CD14-positive monocyte (primary cell): ENCODE measurements at places on chromosomes 6 and 20. TPM values are rescaled to one million over a fixed set of nuclear protein-coding genes. Genes with fewer than 3 reads are reported as not detected.

DNA sequence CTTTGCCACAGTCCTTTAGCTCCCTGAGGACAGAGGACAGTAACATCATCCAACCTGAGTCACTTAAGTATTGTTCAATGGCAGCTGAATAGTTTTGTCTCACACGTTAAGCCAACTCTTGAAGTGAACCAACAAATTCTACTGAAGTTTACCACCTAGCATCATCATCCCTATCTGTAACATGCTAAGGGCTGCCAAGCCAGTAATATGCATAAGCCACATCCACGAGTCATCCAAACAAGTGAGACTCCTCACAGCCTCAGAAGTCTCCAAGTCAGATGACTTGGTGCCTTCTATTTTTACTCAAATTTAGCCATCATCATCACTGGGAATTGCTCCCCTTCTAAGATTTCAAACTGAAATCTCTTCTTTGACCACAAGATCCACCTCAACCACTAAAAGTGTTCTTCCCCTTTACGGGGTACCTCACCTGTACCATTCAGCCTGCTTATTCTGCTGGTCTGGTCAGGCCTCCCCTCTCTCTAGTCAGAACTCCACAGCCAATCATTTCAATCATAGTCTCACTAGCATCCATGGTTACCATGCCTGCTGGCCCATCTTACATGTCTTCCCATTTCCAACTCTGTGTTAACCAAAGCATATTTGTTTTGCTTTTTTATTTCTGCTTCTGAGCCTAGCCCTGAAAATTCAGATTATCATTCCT is 73.7 kb downstream of the DTNBP1 start:
- H3K27ac ChIP-seq = no peak overlapping the region
- H3K4me1 ChIP-seq = no peaks in the 10 kb centered on the region
- no peak for DNase-seq
- no peak overlapping the region for H3K4me3 ChIP-seq
- H3K36me3 ChIP-seq = no peaks in the 10 kb centered on the region

DNA sequence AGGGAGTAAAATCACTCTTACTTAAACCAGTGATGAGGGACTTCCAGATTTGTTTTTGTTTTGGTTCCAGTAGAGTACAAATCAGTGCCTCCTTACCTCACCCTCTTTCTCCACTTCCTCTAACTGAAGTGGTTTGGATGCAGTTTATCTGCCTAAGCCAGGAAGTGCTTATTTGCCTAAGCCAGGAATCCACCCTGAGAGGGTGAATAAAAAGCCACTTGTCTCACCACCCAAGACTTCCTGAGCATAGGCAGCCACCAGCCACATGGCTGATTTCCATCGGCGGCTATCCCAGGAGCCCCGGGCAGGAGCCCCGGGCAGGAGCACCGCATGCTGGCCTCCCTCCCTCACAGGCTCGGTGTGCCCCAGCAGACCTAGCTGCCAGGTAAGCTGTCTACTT is 12.0 kb downstream of the LRP11 start:
- peak; percentile 52 for DNase-seq
- H3K27me3 ChIP-seq = no peaks in the 10 kb centered on the region
- H3K4me1 ChIP-seq = peaks cover 21% of the 10 kb centered on the region
- no peaks in the 10 kb centered on the region for H3K36me3 ChIP-seq

DNA sequence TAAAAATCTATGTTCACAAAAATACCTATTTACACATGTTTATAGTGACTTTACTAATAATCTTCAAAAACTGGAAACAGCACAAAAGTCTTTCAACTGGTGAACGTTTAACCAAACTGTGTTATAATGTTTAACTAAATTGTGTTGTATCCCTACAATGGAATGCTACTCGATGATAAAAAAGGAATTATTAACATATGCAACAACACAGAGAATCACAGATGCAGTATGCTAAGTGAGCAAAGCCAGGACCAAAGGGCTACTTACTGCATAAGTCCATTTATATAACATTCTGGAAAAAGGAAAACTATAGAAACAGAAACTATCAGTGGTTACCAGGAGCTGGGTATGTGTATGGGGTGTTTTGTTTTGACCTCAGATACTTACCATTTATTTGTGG is 602.2 kb upstream of the BTBD3 start:
- H3K27ac ChIP-seq = no peak overlapping the region
- DNase-seq = no peak

- no peak overlapping the region for H3K27ac ChIP-seq
- DNase-seq = no peak
- no peak overlapping the region for H3K4me3 ChIP-seq
- no peaks in the 10 kb centered on the region for H3K36me3 ChIP-seq
- peaks cover 9% of the 10 kb centered on the region for H3K4me1 ChIP-seq
- H3K27me3 ChIP-seq = no peaks in the 10 kb centered on the region
Observed at GRCh38 chr6:158707120-158707820, 57.4 kb downstream of the SYTL3 start.

GRCh38 chr20:47173596-47174216 is 182.8 kb downstream of the ZMYND8 start:
- no peak overlapping the region for H3K27ac ChIP-seq
- no peak for DNase-seq
- no peak overlapping the region for H3K4me3 ChIP-seq
- H3K4me1 ChIP-seq = no peaks in the 10 kb centered on the region
- H3K27me3 ChIP-seq = no peaks in the 10 kb centered on the region

GRCh38 chr20:12592756-12593155 is 416.0 kb upstream of the SPTLC3 start:
- no peaks in the 10 kb centered on the region for H3K4me1 ChIP-seq
- H3K27ac ChIP-seq = no peak overlapping the region
- DNase-seq = no peak
- no peaks in the 10 kb centered on the region for H3K27me3 ChIP-seq
- no peak overlapping the region for H3K4me3 ChIP-seq
- no peaks in the 10 kb centered on the region for H3K36me3 ChIP-seq

DNA sequence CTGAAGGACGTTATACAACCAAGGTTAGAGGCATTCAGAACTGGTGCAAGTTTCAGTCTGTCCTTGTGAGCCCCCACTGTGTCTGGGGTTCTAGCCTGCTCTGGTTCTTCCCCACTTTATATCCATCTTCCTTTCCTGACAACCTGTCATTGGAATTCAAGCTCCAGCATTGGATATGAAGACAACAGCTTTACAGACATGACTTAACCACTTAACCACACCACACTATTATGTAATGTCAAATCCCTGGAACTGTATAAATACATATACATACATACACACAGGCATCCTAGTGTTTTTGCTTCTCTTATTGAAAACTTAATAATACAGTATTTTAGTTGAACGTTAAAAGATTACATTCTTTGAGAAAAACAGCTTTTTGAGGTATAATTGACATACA is 217.9 kb upstream of the SGK1 start:
- no peaks in the 10 kb centered on the region for H3K4me1 ChIP-seq
- H3K27me3 ChIP-seq = no peaks in the 10 kb centered on the region
- H3K4me3 ChIP-seq = no peak overlapping the region
- H3K36me3 ChIP-seq = no peaks in the 10 kb centered on the region
- DNase-seq = no peak

- no peak overlapping the region for H3K4me3 ChIP-seq
- no peaks in the 10 kb centered on the region for H3K27me3 ChIP-seq
- no peaks in the 10 kb centered on the region for H3K4me1 ChIP-seq
- H3K27ac ChIP-seq = no peak overlapping the region
- no peak for DNase-seq
Observed at GRCh38 chr20:2932498-2932897, 59.2 kb downstream of the PTPRA start.

- no peaks in the 10 kb centered on the region for H3K36me3 ChIP-seq
- DNase-seq = no peak
- H3K4me3 ChIP-seq = no peak overlapping the region
- no peaks in the 10 kb centered on the region for H3K4me1 ChIP-seq
Observed at GRCh38 chr6:50714487-50715379, 1.4 kb downstream of the TFAP2D start.

DNA sequence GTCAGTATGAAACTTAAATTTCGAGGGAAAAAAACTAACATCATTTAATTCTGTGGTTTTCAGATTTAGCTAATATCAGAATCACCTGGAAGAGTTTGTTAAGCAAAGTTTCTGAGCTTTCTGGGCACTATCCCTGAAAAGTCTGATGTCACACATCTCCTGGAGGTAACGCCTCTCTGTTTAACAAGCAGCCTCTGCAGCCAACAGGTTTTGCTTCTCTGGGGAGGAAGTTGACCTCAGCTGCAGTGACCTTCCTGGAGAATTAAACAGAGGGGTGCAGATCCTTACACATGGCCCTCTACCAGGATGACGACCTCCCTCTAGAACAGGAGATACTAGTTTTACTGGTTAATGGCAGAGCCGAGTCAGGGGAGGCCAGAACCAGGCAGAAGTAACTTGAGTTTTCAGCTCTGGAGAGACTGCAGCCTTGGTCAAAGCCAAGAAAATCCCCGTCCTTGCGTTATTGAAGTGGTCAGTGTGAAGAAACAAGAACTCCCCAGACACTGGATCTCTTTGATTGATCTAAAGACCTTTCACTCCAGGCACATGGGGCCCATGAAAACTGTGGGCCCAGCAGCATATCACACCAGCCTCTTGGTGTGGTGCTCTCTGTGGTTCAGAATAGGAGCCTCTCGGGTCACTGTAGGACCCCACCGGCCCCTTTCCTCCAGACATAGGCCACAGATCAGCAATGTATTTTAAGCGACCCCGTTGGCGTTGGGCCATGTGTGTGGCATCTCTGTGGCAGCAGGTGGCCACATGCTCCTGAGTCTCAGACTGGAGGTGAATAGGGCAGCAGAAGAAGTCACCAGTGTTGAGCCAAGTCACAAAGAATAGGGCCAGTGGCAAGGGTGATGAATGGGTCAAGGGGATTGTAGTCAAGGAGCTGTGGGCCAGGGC is 33.4 kb upstream of the CCR6 start:
- H3K4me3 ChIP-seq = no peak overlapping the region
- no peak for DNase-seq
- H3K27me3 ChIP-seq = no peaks in the 10 kb centered on the region
- H3K36me3 ChIP-seq = no peaks in the 10 kb centered on the region
- H3K27ac ChIP-seq = peak overlapping the region; percentile 79

DNA sequence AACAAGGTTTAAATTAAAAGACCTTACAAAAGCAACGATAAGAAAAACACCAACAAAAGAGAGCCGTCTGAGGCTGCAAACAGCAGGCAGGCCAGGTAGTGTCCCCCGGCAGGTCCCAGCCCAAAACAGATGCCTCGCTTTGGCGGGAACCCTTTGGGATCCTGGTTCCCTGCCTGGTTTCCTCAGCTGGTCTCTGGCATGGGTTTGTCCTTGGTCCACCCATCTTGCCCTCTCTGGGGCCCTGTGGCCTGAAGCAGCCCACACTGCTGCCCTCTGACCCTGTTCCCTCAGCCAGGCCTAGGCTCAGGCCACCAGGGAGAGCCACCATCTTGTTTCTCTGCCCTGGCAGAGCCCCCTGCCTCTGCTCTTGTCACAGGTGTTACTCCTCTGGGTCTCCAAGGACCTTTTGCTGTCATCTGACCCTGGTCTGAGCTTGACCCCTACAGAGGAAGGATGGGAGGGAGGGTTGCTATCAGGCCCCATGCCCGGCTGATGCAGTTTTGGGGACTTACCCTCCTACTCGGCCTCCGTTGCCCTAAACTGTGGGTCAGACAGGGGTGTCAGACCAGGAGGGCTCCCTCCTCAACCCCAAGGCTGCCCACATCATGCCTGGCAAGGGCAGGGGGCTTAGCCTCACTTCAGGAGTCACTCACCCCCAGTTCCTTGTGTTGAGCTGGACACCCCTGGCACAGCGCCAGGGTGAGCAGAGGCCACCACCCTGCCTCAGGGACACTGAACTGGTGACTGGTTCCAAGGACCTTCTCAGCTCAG is 30.6 kb upstream of the GRM4 start:
- no peaks in the 10 kb centered on the region for H3K4me1 ChIP-seq
- H3K27ac ChIP-seq = no peak overlapping the region
- H3K27me3 ChIP-seq = no peaks in the 10 kb centered on the region
- no peak for DNase-seq

DNA sequence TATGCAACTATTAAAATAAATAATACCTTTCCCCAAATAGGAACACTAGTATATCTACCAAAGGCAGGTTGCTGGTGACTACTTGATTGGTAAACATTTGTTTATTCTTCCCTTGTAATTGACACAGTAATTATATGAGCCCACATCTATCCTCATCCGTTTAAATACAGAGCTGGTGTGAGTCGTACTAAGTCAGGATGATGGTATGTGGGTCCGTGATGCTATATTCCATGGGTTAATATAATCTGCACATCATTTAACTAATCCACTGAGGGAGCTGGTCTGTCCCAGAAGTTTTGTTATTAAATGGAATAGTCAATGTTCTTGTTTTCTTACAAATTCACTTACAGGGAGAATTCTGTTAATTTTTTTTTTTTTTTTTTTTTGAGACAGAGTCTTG is 164.0 kb upstream of the AGPAT4 start:
- no peak overlapping the region for H3K27ac ChIP-seq
- no peaks in the 10 kb centered on the region for H3K27me3 ChIP-seq
- DNase-seq = no peak
- H3K4me3 ChIP-seq = no peak overlapping the region
- H3K4me1 ChIP-seq = no peaks in the 10 kb centered on the region

GRCh38 chr6:32151863-32152768 is at the start of gene PRRT1:
Gene PRRT1, minus strand, starts transcription at chr6:32151939. Its CDS starts 112 bp downstream, at chr6:32151827.
- H3K4me3 ChIP-seq = no peak within 1 kb of the TSS
- no peak for DNase-seq
- no peaks in the 10 kb centered on the region for H3K36me3 ChIP-seq
- no peak within 1 kb of the TSS for H3K27ac ChIP-seq
- peaks cover 36% of the 10 kb centered on the region for H3K27me3 ChIP-seq

DNA sequence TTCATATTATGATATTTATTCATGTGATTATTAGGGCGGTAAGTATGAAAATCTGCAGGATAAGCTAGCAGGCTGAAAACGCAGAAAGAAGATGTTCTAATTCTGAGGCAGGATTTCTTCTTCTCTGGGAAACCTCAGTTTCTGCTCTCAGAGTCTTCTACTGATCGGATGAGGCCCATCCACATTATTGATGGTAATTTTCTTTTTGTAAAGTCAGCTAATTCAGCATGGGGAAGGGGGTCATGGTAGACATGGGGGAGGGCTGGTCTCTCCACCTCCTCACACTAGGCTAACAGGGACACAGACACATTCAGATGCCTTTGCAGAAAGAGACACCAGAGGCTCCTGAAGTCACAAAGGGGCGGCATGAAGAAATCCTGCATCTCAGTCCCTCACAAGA is 21.7 kb upstream of the MICA start:
- no peaks in the 10 kb centered on the region for H3K27me3 ChIP-seq
- no peak for DNase-seq
- no peak overlapping the region for H3K27ac ChIP-seq
- H3K4me1 ChIP-seq = no peaks in the 10 kb centered on the region
- H3K36me3 ChIP-seq = no peaks in the 10 kb centered on the region

- H3K4me1 ChIP-seq = no peaks in the 10 kb centered on the region
- DNase-seq = no peak
- no peak overlapping the region for H3K27ac ChIP-seq
- no peaks in the 10 kb centered on the region for H3K27me3 ChIP-seq
- H3K4me3 ChIP-seq = no peak overlapping the region
- H3K36me3 ChIP-seq = no peaks in the 10 kb centered on the region
Observed at GRCh38 chr20:50654904-50655303, 36.4 kb downstream of the RIPOR3 start.

Gene UBE3D
- 1.7 TPM for polyA plus RNA-seq

Gene TFAP2C
- not detected for polyA plus RNA-seq

Gene HMGA1
- polyA plus RNA-seq = 37.9 and 49.2 TPM in 2 replicates

Gene UNC93A
- polyA plus RNA-seq = not detected in 2 replicates
